NCI-H2081 treated with DMSO at 0.1 percent for 48 hours (cell line): ENCODE measurements at places on chromosomes 4 and X.

DNA sequence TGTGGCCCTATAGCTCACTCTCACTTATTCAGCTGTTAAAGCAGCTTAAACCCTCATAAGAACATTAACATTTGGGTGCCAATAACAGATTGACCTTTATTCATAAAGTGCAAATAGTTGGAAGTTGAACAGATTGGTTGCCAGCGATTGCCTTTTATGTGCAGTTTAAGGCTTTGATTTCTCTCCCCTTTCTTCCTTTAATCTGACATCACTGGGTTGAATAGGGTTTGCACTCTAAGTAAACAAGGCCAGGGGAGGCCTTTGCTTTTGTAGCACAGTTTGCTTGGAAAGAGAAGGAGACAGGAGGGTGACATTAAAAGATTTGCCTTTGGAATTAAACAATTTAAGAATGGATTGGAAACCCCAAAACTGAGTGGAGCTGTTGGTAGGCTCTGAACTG lies 114.3 kb downstream of the NKX6-1 start:
- no peak for DNase-seq

DNA sequence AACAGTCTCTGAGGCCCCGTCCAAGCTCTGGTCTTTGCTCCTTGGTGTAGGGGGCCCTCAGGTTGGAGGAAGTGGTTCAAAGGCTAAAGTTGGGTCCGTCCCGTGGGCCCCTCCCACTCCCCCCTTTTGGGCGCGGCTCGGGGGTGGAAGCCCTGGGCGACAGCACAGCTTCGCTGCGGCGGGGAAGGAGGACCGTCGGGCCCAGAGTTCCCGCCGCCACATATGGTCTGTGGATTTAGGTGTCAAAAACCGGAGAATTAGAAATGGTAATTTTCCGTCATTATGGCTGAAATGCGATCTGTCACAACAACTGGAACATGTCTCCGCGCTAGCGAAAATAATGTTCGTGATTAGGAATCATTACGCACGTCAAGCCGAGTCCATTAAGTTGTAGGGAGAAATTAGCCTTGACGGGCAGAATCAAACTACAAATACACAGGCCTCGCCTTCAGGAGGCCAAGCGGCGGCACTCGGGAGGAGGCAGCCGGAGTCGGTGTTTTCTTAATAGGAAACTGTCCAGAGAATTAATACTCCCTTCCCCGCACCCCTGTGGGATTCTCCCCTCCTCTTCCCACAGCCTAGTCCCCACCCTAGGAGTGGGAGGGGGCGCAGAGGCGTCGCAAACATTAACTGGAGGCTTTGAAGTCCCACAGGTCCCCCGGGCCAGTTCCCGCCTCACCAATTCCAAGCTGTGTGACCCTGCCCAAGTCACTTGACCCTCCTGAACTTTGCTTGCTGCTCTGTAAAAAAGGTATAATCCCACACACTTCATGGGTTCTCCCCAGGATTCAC lies 15.0 kb downstream of the NKX3-2 start:
- no peak for DNase-seq

- no peak for DNase-seq
These were observed 1023.8 kb downstream of the FAT4 start for GRCh38 chr4:126338548-126338947.

GRCh38 chrX:138745196-138745595 lies 33.7 kb upstream of the FGF13 start:
- DNase-seq: no peak

- no peak for DNase-seq
These were observed 318.9 kb downstream of the PTTG2 start for GRCh38 chr4:38279077-38279476.

DNA sequence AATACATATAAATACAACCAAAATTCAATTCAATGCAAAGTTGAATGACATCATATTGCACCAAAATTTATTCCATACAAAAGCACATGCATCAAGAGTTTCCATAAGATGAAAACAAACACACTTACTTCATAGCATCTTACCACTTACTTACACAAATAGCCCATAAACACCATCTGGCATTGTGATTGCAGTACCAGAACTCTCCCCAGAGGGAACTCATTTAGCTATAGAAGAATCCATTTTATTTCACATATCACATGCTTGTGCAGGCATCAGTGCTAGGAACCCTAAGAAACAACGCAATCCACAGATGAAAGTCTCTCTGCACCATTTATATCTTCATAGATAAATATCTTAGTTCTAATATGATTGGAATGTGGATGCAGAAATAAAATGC lies 77.9 kb downstream of the SLC7A11 start:
- no peak for DNase-seq

DNA sequence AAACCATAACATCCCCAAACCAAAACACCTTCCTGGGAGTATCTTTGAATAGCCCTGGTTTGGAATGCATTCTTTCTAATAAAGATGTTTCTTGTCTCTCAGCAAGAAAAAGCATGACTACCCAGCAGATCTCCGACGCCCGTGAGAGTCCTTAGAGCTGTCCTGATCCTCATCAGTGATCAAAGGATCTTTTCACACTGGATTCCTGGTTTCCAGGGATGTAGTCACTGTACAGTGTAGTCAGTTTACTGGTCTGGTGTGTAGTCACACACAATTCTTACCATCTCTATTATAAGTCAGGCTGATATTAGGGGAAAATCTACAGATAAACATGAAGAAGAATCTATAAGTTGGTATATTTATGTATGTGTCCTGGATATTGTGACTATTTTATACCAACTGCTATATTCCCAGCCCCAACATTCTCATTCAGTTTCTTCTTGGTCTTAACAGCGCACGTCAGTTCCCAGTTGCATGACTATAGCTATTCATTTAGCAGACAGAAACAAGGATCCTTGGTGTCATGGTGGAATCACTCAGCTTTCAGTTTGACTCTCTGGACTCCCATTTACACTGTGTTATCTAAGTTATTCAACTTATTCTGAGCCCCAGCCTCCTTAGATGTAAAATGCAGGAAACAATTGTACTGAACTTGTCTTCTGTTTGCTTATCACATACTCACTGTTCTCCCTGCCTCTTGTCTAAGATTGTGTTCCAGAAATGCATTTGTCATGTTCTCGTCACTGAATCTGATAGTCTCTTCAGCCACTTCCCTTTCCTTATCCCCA lies 68.3 kb downstream of the SLIT2 start:
- no peak for DNase-seq

- DNase-seq: no peak
These were observed 38.6 kb downstream of the MAGEB17 start for GRCh38 chrX:16205840-16206239.

- no peak for DNase-seq
These were observed 824.9 kb downstream of the KLHL13 start for GRCh38 chrX:117291760-117292159.

DNA sequence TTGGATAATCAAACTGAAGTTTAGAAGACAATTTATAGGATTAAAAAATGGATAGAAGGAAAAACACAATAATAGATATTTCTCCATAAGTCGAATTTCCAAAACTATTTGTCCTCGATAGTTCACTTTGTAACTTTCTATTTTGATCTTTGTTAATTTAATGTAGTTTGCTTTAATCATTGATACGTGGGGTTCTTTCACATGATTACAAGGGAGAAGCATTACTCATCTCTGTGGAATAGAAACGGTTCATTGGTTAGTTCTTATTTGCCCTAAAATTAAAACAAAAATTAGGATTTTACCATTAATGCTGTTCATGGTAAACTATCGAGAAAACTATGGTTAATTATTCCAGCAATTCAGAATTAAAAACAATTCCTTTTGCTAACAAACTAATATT lies 2.1 kb downstream of the TET2 start:
- DNase-seq: no peak

DNA sequence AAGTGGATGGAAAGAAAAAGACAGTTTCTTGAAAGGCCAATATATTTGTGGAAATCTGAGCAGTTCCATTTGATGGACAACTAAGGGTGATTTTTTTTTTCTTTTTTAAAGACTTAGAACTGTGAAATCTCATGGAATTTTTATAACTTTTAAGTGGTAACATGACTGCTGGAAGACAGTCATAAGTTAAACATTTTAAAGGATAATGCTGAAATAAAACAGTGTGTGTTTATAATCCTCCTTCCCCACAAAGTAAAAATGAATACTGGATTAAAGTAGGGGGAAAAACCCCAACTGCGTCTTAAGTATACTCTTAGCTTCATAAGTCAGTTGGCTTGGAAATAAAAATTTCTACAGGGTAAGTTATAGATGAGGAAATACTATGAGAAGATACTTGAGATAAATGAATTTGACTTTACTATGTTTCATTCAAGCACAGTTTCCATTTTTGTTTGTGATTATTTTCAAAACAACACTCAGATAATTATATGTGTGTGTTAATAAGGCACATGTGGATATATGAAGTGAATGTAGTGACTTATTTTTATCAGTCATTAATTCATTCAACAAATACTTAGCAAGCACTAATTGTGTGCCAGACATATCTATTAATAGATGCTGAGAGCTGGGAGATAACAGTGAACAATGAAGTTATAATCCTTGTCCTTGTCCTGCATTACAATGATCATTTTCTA lies 129.2 kb upstream of the ETNPPL start:
- no peak for DNase-seq
